ENCODE measurements at places on chromosomes 4 and X.

- DNase-seq, result no peak
These were observed 352.1 kb upstream of the GATB start for GRCh38 chr4:152112887-152113286.

- no peak for DNase-seq
These were observed 6.2 kb upstream of the C4orf50 start for GRCh38 chr4:6024313-6024960.

DNA sequence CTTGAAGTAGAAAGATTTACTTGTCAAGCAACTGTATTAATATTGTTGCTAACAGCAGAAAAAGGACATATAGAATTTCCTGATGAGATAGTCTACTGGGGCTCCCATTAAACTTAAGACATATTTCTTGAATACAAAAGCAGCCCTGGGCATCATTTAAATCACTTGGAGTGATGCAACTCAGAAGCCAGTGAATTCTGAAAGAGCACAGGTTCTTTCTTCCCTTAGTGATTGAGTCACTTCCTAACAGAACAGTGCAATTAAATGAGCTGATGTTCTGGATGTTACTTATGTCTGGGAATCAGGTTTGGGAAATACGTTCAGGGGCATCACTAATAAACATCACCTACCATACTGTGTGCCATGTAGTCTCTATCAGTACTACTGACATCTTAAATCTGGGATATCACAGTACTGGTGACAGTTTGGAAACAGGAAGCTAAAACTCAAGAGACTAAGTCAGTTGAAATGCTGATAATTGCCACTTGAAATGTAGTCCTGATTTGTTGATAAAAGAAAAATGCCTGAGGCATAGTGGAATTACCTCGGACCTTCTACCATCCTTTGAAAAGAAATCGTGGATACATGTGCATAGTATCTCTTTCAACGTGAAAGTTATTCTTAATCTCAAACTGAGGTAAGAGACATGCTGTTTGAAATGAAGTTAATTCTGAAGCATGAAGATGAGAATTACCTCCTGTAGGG is 249.2 kb upstream of the GPRIN3 start:
- no peak for DNase-seq

DNA sequence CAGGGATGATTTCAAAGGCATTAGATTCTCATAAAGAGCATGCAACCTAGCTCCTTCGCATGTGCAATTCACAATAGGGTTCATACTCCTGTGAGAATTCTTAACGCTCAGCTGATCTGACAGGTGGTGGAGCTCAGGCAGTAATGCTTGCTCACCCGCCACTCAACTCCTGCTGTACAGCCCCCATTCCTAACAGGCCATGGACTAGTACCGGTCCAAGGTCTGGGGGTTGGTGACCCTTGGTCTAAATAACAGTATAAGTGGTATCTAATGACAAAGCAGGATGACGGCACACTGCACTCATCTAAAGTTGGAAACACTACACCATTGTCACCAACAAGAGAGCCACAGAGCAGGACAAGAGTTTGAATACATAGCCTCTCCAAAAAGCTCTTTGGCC is 28.5 kb downstream of the ADGRA3 start:
- no peak for DNase-seq

DNA sequence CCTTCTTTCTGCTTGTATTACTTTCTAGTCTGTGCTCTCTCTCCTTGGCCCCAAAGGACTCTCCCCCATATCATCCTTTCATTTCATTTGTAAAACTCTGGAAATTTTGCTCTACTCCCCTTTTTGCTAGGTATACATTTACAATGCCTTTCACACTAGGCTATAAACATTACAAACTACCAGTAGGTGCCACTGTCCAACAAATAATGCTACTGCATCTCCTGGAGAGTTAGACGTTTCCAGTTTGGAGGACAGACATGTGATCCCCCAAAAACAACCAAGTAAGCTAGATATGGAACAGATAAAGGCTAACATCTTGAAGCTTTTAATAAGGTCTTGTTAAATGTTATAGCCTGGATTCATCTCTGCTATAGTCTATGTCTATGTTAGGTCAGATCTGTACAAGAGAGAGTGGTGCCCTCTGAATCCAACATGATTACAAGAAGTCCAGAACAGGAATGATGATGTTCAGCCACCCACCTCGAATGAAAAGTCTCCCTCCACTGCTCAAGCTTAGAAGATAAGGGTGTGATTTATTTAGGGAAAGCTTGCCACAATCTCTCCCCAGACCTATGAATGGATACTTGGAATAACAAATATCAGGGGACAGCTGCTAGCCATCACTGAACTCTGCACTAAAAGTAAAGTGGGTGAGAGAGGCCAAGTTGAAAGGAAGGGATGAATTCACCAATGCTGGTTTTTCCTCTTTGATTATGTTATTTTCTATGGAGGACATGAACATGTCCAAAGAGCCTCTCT is 14.3 kb downstream of the CBR4 start:
- peak; percentile 20 for DNase-seq

- DNase-seq, result no peak
These were observed 6.6 kb upstream of the NFKB1 start for GRCh38 chr4:102494603-102495002.

DNA sequence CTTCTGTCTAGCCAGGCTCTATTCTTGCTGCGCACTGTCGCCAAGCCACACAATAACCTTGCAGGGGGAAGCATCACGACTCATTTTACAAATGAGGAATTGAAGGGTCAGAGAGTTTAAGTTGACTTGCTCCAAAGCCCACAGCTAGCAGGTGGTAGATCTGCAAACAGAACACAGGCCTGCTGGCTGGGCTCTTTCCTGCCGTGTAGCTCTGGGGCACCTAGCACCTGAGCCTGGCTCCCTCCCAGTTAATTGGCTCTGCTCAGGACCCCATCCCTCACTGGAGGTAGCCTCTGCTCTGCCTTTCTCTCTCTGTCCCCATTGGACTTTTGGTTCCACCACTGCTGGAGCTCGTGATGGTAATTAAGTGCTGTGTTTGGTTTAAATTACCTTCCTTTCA is 98.5 kb downstream of the NSUN7 start:
- no peak for DNase-seq

- DNase-seq, result no peak
These were observed 37.7 kb upstream of the ENPP6 start for GRCh38 chr4:184255361-184255760.

GRCh38 chr4:76117536-76117935 is 30.7 kb downstream of the NUP54 start:
- DNase-seq, result no peak

DNA sequence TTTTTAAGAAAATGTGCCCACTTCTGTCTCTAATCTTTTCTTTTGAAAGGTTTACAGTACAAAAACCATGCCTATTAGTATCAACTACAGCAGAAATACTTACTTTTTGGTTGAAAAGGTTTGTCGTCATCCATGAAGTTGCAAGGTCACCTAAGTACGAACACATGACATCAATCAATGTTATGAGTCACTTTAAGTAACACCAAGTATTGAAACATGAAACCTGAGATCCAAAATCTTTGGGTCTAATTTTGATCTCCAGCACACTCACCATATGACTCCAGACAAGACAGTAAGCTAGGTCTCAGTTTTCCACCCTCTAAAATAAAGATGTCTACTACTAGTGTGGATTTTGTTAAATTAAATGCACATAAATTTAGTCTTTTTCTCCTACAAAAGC is 8.4 kb downstream of the ZNF280C start:
- no peak for DNase-seq

- DNase-seq, result no peak
These were observed 252.0 kb upstream of the PPARGC1A start for GRCh38 chr4:24141836-24142235.

DNA sequence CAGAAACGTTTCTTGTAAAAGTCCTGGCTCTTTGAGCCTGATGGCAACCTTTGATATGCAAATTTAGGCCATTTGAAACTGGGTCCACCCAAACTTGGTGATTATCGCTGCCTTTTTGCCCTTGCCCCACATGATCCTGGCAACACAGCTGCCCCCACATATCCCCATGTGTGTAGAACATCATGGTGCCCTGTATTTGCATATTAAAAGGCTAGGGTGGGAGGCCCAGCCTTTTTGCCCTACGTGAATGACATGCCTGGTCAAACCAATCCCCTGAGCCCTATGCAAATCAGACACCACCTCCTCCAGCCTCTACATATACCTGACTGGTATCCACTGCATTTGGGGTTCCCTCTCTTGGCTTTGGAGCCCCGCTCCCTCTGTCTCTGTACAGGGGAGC is 202.4 kb downstream of the MAB21L2 start:
- DNase-seq, result no peak

DNA sequence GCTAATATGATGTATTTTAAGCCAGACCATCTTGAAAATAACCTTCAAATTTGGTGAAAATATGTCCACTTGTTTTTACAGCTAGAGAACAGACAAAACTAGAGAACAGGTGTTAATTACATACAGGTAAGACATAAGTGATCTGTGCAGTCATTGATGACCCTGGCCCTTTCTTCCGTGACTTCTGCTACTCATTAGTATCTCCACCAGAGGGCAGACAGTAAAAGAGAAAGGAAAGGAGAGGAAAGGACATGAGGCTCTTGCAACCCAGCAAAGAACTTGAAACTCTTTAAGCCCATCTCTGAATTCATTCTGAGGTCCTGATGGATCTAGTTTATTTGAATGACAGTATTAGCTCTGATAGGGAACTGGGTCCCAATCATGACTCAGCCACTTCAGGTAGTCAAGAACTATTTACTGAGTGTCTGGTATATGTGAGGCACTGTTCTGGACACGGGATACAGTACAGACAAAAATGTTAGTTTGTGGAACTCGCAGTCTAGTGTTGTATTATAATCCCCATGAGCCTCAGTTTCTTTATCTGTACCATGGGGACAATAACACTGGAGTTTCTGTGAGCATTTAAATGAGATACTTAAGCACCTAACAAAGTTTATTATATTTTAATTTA is 121.0 kb upstream of the TEX13D start:
- DNase-seq, result peak; percentile 51

GRCh38 chrX:24651783-24652182 is 4.6 kb upstream of the PCYT1B start:
- no peak for DNase-seq

DNA sequence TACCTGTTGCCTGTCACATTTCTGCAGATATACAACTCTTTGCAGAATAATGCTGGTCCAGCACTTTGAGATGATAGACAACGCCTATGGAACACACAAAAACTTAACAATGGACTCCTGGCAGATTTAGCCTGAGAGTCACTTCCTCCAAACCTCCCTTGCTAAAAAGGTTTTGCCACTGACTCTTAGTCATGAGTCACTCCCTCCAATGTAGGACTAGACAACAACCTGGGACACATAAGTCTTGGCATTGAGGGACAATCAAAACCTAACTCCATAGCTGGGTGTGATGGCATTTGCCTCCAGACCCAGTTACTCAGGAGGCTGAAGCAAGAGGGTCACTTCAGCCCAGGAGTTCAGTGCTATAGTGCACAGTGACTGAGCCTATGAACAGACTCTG is 22.0 kb upstream of the EIF4E start:
- DNase-seq, result peak; percentile 27

DNA sequence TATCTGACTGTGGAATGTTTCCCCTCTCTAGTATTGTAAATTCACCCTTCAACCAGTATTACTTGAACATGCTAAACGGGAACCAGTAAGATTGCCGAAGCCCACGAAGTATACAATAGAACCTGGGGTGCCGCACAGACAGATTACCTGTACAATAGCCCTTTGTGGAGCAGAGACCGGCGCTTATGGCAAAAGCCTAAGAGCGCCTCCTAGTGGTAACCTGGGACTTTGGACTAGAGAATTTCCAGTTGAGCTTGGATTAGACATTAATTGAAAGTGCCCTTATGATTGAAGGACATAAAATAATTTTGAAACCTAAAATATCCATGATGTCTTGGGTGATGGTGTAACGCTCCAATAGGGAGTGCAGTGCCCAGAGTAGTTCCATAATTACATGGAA is 14.1 kb downstream of the ZNF157 start:
- DNase-seq, result peak; percentile 68

DNA sequence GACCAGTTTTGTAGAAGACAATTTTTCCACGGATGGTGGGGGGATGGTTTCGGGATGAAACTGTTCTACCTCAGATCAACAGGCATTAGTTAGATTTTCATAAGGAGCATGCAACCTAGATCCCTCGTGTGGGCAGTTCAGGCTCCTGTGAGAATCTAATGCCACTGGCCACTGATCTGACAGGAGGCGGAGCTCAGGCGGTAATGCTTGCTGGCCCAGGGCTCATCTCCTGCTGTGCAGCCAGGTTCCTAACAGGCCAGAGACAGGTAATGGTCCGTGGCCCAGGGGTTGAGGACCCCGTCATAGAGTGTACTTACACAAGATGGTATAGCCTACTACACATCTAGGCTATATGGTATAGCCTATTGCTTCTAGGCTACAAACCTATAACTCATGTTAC is 7.0 kb downstream of the TEX11 start:
- no peak for DNase-seq

DNA sequence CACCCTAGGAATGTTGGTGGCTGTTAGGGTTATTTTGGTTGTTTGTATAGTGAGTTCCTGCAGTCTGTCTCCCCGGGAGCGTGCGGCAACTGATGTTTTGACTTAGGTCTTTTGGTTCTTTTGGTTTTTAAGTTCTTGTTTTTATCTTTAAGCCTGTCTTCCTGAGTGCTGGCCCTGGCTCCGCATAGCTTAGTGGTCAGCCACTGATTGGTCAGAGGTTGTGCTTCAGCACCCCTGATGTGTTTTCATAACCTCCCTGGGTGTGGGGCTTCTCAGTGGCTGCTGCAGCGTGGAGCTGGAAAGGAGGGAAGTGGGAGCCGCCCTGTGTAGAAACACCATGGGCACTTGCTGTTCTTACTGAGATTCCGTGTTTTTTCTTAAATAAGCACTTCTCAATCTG is 5.1 kb downstream of the PIGG start:
- no peak for DNase-seq

DNA sequence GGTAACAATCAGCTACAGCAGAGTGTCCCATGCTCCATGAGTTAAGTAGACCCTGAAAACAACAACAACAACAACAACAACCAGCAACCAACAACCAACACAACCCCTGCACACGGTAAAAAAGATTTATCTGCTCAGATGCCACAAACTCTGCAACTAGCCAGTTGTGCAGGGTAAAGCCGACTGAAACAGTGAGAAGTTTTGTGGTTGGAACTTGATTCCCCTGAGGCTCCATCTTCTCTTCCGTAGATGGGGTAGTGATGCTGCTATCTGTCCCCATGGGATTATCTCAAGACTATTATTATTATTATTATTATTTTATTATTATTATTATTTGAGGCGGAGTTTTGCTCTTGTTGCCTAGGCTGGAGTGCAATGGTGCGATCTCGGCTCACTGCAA is 50.6 kb upstream of the RAPGEF2 start:
- no peak for DNase-seq

DNA sequence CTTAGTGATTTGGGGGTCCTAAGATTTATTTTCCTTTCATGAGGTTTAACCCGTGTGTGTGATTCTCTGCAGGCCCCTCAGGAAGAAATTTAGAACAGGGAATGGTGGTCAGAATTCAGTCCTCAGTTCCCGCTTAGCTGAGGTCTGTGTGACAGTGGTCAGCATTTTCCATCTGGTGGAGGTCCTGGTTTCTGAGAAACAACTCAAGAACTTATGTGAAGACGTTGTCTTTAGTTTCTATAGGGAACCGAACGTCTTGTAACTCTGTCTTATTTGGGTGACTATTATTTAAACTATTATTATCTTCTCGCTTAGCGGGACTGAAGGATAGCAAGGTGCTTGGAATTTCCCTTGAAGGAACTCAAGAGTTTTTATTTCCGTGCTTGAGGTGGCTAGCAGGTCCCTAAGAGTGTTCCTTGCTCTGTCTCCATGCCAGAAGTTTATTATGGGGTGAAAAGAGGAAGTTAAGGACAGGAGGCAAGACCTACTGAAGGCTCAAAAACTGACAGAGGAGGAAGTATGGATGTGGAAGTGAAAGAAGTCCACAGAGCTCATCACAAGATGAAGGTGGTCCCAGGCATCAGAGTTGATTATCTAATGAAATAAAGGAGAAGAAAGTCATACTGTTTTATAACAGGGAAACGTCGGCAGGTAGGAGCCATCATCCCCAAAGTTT is 9.4 kb downstream of the MGST2 start:
- DNase-seq, result no peak

All from hematopoietic multipotent progenitor cell treated with erythropoietin and hydrocortisone succinate and interleukin-3 and kit ligand, for 8 days (in vitro differentiated cells).